ENCODE measurements at places on chromosomes 2 and 18.

DNA sequence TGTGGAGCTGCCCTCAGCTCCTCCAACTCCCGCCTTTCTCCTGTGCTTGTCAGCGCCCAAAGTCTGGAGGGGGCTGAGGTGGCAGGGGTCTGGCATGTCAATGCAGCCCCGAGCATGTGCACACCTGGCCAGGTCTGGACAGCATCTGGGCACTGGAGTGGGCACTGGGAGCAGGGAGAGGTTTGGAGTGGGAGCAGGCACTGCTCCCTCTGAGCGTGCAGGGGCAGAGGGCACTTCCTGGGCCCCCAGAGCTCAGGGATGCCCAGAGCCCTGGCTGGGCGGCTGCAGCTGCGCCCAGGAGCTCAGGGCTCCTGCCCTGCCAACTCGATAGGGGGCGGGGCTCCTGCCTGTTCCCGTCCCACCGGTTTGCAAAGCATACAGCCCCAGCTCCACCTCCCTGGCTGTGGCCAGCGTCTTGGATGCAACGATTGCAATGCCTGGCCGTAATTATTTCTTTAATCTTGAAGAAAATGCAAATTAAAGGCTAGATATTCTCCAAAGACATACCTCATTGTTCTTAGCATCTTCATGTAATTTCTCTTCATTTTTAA is 57.4 kb upstream of the LDAH start:
- DNase-seq: no peak

DNA sequence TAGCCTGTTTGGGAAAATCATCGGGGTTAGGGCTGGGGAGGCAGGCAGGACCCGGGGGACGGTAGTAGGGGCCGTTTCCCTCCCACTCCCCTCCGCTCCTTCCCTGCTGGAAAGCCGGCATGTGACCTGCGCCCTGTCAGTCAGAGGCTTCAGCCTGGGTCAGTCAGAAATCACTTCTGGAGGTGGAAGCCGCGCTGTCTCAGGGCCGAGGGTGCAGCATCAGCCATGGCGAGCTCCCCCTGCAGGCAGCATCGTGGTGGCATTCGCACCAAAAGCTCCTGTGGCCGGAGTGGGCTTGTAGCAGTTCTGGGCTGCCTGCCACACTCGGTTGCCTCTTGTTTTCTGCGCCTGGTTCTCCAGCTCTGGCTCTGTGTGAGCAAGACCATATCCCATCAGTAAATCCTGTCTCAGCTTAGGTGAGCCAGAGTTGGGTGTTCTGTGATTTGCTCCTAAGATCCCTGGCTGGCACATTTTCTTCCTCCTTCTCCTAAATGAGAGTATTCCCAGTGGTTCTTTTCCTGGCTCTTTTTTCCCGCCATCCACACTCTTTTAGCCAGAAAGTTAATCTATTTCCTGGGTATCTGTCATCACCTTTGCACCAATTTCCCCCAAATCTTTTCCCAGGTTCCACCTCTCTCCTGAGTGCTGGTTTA is 123.9 kb upstream of the CD302 start:
- no peak for DNase-seq

- DNase-seq: no peak
Observed at GRCh38 chr2:48940606-48941005, 185.1 kb upstream of the LHCGR start.

GRCh38 chr2:166060191-166060590 is 67.6 kb downstream of the SCN1A start:
- no peak for DNase-seq

DNA sequence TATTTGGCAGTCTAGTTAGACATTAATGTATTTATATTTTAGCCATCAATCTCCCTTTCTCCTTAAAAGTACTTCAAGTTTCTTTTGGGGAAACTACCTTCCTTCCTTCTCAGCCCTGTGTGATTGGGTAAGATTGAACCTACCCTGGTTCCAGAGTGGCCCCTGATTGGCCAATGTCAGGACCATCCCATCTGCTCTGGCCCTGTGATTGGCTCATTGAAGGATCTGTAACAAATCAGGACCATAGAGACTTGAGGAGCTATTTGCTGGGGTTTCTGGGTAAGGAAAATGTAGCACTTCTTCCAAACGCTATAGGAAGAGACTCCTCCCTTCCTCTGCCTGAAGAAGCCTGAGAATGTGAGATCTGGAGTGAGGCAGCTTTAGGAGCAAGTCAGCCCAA is 59.3 kb downstream of the AQP4 start:
- DNase-seq: no peak

- no peak for DNase-seq
Observed at GRCh38 chr2:136030406-136030805, 45.0 kb upstream of the DARS1 start.

- no peak for DNase-seq
Observed at GRCh38 chr2:119263656-119264055, 40.0 kb downstream of the STEAP3 start.

GRCh38 chr2:44941551-44942234 is at the start of gene SIX3:
Gene SIX3 (plus strand): TSS chr2:44941702. CDS start chr2:44942105, 403 bp downstream.
- DNase-seq: no peak

GRCh38 chr2:111900859-111901258 is 2.5 kb downstream of the MERTK start:
- no peak for DNase-seq

- DNase-seq: no peak
Observed at GRCh38 chr2:135093670-135094330, 41.7 kb downstream of the RAB3GAP1 start.

DNA sequence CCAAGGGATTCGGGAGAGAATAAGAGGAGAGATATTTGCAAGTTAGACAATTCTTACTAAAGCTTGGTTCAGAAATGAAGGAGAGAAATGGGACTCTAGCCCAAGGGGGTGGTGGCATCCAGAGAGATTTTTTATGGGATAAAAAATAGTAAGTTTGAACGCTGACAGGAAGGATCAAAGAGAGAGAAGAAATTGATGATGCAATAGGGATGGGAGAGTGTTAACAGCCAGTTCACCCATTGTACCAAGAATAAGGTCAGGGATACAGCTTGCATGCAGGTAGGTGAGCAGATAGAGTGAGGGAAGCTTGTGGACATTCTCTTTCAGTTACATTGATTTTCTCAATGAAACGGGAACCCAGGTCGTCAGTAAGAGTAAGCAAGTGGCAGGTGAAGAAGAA is 1.2 kb upstream of the ARHGAP25 start:
- no peak for DNase-seq

DNA sequence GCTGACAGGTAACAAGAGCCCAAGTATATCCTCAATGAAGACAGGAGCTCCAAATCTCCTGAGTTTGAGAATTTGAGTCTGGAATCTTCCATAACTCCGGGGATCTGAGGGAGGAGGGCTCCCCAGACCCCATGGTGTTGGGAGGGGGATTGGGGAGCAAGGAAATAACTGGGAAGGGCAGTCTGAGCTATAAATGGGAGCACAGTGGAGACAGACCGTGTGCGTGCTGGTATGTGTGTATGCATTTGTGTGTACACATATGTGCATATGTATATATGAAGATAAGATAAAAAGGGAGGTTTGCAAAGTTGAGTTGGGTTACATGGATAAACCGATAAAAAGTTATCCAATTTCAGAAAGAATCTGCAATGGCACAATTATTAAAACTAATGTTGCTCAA is 2.3 kb downstream of the APCDD1 start:
- no peak for DNase-seq

DNA sequence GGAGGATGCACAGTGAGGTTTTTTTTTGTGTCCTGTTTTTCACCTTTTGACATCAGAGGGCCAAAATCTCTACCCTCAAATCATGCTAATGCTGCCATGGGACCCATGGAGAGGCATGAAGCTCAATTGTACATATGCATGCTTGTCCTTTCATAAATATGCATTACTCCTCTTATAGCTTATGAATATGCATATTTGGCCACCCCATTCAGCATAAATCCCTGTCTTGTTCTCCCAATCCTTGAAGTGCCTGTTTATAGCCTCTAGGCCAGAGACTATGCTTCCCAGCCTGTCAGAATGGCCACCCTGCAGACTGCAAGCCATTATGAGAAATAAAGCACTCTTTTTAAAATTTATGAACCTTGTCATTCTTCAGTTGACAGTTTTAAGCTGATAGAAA is 696.4 kb upstream of the ZNF804A start:
- DNase-seq: no peak

GRCh38 chr2:135570884-135571283 is 39.6 kb downstream of the R3HDM1 start:
- DNase-seq: no peak

DNA sequence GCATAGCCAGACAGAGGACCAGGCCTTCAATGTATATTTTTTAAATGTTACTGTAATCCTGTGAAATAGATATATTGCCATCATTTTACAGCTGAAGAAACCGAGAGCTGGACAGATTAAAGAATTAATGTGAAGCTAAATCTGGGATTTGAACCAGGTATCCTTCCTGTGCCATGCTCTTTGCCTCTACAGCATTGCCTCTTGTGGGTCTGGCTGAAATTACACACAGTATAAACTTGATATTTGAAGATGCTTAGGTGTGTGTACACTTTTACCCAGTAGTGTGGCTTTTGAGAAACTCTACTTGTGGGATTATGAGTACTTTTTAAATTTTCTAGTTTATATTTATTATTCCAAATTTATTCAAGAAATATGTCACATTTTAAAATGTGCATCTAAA is 264.5 kb downstream of the CNTNAP5 start:
- no peak for DNase-seq

- DNase-seq: no peak
Observed at GRCh38 chr2:52178845-52179244, 1146.9 kb upstream of the NRXN1 start.

DNA sequence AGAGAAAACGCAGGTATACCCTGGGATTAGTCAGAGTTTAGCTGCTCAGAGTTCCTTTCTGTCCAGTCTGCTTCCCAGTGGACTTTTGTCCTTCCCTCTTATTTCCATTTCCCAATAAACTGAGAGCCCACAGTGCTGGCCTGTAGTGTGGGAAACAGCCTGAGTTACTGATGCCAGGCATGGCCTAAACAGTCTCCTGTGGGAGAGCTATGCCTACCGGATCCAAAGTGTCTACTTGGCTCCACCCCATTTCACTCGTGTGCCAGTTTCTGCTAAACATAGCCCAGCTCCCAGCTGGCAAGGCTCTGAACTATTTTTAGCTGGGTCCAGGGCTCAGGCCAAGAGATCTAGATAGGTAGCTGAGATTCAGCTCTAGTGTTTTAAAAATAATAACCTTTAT is 15.6 kb upstream of the PPP1CB start:
- no peak for DNase-seq

DNA sequence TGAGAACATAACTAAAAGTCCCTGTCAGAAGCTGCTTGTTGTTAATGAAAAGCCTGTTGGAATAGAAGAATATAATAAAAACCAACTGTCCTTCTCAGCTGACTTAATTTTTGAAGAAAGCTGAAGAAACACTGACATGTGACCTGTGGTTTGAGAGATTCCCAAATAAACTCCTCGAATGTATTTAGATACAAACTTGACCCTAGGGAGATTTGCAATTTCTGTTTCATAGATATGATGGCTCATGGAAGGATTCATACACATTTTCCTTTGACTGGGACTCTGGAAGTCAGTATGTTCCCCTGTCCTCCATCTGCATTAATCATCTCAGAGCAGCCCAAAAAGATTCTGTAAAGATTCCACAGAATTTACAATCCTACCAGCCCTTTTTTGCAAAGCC is 195.1 kb downstream of the TMEM247 start:
- DNase-seq: no peak

DNA sequence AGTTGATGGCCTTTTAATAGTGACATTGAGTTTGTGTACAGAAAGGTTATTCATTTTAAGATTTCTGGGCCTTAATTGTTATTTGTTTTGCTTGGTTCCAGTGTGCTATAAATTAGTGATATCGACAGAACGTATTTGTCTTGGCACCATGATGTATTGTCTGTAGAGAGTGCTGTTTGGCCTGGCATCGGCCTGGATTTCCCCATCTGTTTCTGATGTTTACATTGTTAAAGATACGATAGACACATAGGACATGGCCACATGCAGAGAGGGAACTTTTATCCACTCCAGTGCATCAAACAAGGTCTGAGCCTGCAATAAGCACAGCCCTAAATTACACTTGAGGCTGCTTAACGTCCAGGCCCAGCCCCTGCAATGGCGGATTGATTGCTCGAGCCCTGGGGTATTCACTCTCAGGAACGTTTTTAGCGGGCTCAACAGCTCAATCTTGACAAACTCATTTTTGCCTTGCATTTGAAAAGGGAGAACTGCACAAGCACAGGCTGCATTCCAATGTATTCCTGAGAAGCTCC is 144.7 kb downstream of the SLC4A3 start:
- no peak for DNase-seq

All from activated CD8-positive, alpha-beta memory T cell treated with anti-CD3 and anti-CD28 coated beads for 1 hour (primary cell).